Endodermal cell (in vitro differentiated cells): ENCODE measurements at places on chromosomes 6 and 20. TPM values are rescaled to one million over a fixed set of nuclear protein-coding genes. Genes with fewer than 3 reads are reported as not detected.

DNA sequence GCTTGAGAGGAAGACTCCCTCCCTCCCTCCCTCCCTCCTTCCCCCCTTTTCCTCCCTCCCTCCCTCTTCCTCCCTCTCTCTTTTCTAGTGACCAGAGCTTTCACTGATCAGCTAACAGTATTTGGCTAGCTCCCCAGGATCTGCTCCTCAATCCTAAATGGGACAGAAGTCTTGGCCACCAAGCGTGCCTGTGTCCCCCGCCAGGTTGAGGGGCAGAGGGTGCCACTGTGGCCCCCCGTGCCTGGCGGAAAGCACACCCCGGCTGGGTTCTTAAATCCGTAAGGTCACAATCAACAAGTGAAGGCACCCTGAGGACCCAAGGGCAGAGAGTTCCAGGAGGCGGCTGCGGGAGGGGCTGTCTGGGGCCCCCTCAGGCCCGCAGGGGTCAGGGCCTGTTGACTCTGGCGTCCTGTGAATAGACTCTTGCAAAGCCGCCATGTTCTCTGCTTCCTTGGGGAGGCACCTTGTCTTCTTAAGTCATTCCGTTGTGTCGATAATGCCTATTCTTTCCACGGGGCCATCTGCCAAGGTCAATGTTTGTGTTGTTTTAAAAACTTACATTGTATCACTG lies 38.9 kb upstream of the STX16 start:
- no peak for DNase-seq
- no peak overlapping the region for H3K27ac ChIP-seq
- H3K4me1 ChIP-seq: no peaks in the 10 kb centered on the region
- no peaks in the 10 kb centered on the region for H3K27me3 ChIP-seq
- no peaks in the 10 kb centered on the region for H3K36me3 ChIP-seq

GRCh38 chr6:36350681-36351571 lies 14.2 kb upstream of the BNIP5 start:
- no peaks in the 10 kb centered on the region for H3K27me3 ChIP-seq
- H3K27ac ChIP-seq: no peak overlapping the region

KCNQ2 gene
- 61.8 to 72.1 TPM (median 62.8 TPM) in 3 replicates for total RNA-seq

GRCh38 chr6:119739769-119740168 lies 390.2 kb upstream of the MAN1A1 start:
- DNase-seq: no peak
- H3K27me3 ChIP-seq: no peaks in the 10 kb centered on the region
- no peaks in the 10 kb centered on the region for H3K36me3 ChIP-seq
- no peak overlapping the region for H3K27ac ChIP-seq
- no peak overlapping the region for H3K4me3 ChIP-seq

- peaks cover 3% of the 10 kb centered on the region for H3K4me1 ChIP-seq
- no peak overlapping the region for H3K4me3 ChIP-seq
- no peak for DNase-seq
- no peak overlapping the region for H3K27ac ChIP-seq
- no peaks in the 10 kb centered on the region for H3K27me3 ChIP-seq
These were observed 407.1 kb upstream of the RUNX2 start for GRCh38 chr6:44920952-44921491.

DNA sequence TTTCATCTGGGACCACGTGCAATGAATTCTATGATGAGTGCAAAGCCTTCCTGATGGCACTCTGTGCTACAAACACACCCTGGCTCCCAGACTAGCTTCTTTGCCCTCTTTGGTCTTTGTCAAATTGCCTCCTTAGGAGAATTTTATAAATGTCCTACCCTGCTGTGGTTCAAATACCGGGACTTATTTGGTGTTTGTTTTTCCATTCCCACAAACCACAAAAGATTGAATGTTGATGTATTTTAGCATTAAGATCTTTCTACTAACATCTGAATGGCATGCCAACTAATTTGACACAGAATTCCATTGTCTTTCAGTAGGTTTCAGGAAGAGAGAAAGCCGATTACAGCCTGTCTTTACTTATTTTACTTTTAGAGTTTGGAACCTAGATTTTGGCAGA lies 424.2 kb upstream of the SLC35B3 start:
- H3K27ac ChIP-seq: no peak overlapping the region
- H3K4me3 ChIP-seq: no peak overlapping the region
- no peaks in the 10 kb centered on the region for H3K27me3 ChIP-seq
- no peak for DNase-seq
- no peaks in the 10 kb centered on the region for H3K4me1 ChIP-seq

DNA sequence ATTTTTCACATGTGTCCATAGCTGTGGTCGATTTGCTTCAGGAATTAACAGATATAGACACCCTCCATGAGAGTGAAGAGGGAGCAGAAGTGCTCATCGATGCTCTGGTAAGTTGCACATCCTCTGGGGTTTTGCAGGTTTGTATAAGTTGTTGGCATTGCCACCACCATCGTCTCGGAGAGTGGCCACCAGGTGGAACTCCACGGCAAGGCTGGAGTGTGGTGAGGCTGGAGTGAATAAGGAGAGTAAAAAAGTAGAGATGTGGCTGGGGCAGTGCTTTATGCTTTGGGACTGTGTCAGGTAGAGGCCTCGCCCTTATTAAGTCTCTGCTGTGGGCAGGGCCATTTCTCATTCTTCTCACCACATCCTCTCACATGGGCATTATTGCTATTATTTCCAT lies 63.7 kb downstream of the CTNNBL1 start:
- H3K4me1 ChIP-seq: peaks cover 7% of the 10 kb centered on the region
- H3K36me3 ChIP-seq: peaks cover 43% of the 10 kb centered on the region
- peak; percentile 59 for DNase-seq
- no peak overlapping the region for H3K27ac ChIP-seq
- no peak overlapping the region for H3K4me3 ChIP-seq
